ENCODE measurements at places on chromosomes 2 and 18. TPM values are rescaled to one million over a fixed set of nuclear protein-coding genes. Genes with fewer than 3 reads are reported as not detected.

The TMEM185B gene
- polyA plus RNA-seq, result 20.4 TPM

The ITGB6 gene
- polyA plus RNA-seq, result not detected

The TCF7L1 gene
- not detected for polyA plus RNA-seq

The SPDYA gene
- polyA plus RNA-seq, result not detected

The SERPINB5 gene
- not detected for polyA plus RNA-seq

The ARL6IP6 gene
- polyA plus RNA-seq, result 23.4 TPM

The GPR75 gene
- 1.0 TPM for polyA plus RNA-seq

The CXCR1 gene
- polyA plus RNA-seq, result 0.44 TPM

GRCh38 chr2:236833501-236834073, 252.1 kb upstream of the COPS8 start:
- no peak for DNase-seq

- no peak for DNase-seq
These were observed 67.1 kb downstream of the PXDN start for GRCh38 chr2:1676913-1677820.

- DNase-seq, result peak; percentile 77
These were observed 3.0 kb upstream of the PLEK start for GRCh38 chr2:68362069-68362468.

DNA sequence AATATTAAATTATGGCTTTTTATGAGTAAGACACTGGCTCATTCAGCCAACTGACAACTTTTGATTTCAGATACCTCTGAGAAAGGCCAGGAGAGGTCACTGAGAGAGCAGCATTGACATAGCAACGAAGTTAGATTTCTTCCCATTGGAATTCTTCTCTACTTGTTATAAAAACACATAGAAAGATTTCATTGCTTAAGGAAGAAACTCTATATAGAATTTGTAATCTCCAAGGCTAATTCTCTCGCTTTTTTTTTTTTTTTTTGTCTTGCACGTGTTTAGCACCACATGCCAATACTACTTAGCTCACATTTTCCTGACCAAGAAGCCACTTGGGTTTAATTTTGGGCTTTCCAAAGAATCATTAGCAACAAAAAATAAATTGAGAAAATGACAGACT, 233.7 kb downstream of the CALCRL start:
- DNase-seq, result no peak

DNA sequence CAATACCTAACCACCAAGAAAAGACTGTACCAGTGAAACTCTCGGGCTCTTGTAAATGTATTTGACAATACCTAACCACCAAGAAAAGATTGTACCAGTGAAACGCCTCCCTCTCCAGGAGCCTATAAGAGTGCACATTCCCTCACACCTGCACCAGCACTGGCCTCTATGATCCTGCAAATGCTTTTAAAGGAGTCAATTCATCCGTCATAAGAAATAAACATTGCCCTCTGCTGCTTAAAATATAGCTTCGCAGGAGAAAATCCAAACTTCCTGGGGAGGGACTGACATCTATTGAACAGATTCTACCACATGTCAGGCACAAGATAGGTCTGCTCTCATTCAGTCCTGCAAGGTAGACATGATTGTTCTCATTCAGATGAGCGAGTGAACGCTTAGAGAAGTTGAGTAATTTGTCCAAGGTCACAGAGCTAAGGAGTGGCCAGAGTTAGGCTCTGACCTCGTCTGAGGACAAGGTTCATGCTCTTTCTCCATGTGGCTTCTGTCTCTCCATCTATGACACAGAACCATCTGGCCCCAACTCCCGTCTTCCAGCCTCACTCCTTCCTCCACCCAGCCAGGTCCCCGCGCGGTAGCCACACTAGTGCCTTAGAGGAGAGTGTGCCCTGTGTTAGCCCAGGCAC, 38.7 kb downstream of the MCFD2 start:
- DNase-seq, result peak; percentile 8

DNA sequence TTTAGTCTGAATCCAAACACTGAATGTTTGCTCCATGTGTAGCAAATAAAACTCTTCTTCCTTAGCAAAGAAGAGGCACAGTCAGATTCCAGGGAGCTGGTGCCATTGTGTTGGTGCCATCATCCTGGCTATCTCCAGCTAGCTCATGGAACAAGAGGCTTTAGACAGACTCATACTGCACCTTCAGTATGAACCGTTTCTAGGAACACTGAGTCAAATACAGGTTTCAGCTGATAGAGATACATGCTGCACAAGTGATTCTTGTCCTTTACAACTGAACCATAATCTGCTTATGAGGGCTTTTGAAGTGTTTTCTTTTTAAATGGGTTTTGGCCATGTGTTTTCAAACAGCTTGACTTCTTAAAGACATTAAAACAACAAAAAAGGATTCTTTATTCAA, 57.9 kb downstream of the DYNC1I2 start:
- no peak for DNase-seq

DNA sequence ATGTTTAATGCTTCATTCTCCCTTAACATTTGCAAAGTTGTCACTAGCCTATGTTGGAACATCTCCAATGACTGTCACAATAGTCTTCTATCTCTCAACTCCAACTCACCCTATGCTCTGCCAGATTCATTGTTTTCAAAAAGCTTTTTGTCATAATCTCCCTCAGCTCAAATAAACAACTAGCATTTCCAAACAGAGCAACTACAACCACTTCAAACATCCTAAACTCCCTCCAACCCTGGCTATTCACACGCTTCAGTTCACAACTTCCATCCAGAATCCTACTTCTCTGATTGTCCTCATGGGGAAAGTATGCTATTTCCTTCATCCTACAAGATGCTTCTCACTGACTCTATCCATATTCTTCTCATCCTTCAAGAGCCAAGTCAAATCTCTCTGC, 139.2 kb upstream of the VRK2 start:
- DNase-seq, result no peak

DNA sequence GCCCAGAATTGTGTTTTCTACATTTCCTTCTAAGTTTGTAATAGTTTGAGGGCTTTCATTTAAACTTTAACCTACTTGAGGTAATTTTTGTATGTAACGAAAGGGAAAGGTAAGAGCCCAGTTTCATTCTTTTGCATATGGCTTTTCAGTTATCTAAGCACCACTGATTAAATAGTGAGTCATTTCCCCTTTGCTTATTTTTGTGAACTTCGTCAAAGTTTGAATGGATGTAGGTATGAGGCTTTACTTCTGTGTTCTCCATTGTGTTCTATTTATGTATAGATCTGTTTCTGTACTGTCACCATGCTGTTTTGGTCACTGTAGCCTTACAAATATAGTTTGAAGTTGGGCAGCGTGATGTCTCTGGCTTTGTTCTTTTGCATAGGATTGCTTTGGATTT, 944.8 kb upstream of the CNTNAP5 start:
- no peak for DNase-seq

- no peak for DNase-seq
These were observed 205.6 kb downstream of the TNS1 start for GRCh38 chr2:217797165-217797564.

GRCh38 chr18:75897386-75897785, 469.9 kb upstream of the SMIM21 start:
- no peak for DNase-seq

DNA sequence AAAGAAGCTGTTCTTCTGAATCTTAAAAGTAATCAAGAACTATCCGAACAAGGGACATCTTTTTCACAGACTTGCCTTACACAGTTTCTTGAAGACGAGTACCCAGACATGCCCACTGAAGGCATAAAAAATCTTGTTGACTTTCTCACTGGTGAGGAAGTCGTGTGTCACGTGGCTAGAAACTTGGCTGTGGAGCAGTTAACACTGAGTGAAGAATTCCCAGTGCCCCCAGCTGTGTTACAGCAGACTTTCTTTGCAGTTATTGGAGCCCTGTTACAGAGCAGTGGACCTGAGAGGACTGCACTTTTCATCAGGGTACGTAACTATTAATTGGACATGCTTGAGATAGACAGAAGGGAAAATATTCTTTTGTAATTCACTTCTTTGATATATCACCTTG, 2.4 kb downstream of the MRPL44 start:
- DNase-seq, result no peak

DNA sequence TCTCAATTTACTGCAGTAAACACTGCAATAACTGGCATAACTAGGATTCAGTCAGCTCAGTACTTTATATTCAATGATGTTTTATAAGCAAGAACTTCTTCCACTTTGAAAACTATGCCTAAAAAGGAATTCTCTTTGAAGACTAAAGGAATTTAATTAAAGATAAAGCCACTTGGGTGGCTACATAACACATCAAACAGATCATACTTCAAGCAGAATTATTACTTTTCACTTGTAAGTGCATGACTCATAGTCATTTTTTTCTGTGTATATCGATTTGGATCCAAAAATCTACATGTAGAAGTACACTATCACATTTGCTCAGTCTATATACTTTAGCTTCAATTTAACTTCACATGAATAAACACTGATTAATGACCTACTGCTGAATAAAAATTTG, 4.0 kb downstream of the KANSL1L start:
- DNase-seq, result no peak

DNA sequence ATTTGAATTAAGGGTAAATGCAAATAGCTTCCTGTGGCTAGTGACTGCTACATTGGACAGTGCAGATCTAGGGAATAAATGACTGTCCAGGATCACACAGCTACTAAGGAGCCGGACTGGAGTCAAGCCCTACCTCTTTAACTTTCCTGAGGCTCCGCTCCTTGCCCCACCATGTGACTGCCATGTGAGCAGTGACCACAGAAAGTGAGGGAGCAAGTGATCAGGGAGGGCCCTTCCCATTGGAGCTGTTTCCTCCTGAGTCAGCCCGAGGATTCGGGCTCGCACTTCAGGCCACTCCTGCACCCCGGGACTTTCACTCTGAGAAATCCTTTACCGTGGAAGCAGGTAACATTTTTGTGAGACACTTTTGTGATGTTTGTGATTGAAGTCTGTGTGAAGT, 198.0 kb downstream of the ANKRD30B start:
- DNase-seq, result no peak

- no peak for DNase-seq
These were observed 243.1 kb downstream of the ADCYAP1 start for GRCh38 chr18:1147730-1148129.

GRCh38 chr2:188478724-188479123, 187.1 kb downstream of the GULP1 start:
- no peak for DNase-seq

- DNase-seq, result peak; percentile 54
These were observed 18.5 kb upstream of the ZNF236 start for GRCh38 chr18:76803814-76804213.

- DNase-seq, result no peak
These were observed 30.2 kb downstream of the LONRF2 start for GRCh38 chr2:100292022-100292580.

GRCh38 chr2:35522450-35522849, 833.1 kb upstream of the CRIM1 start:
- DNase-seq, result no peak

DNA sequence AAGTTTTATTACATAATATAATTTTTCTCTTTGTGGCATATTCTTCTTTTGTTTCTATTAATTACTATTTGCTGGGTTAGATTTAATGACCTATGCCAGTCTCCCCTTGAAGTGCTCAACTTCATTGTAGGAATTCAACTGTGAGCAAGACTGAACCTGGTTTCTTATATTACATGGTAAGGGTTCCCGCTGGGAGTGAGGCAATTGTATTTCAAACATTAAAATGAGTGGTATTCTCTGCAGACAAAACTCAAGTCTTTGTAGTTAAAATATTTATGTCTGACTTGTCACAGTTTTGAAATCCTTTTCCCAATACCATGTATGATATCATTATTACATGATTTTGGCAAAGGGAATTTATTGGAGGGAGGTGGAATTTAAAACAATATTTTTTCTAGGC, 278.7 kb downstream of the GULP1 start:
- DNase-seq, result no peak

DNA sequence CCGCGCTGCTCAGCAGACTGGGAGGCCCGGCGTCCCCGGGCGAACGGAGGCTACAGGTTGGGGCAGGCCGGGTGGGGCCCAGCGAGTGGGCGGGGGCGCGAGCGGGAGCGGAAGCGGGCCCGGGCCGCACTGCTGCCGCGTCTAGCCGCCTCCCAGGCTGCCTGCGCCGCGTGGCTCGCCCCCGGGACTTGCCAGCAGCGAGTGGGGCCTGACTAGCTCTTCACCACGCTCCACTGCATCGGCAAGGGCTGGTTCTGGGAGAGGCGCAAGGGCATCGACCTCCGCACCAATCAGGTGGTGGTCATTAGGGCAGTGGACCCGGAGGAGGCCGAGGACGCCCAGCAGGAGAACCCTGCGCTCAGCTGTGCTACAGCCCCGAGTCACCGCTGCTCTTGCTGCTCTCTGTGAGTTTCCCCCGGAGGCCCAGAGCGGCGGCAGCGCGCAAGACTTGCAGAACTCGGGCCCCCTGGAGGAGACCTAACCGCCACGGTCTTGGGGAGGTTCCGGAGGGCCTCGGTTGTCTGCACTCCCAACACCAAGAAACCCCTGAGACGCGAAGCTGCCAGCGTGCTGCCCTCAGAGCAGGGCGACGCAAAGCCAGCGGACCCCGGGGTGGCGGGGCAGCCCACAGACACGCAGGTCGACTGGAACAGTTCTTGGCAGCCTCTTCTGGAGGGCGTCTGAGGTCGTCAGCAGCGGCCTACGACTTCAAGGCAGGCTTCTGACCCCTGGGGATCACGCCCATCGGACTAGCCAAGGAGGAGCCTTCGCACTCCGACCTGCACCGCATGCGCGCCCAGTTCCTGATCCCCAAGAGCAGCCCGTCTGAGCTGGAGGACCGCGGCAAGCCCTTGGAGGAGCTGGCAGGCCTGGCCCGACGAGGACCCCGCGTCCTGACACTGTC, 27.2 kb upstream of the PTPN2 start:
- no peak for DNase-seq

DNA sequence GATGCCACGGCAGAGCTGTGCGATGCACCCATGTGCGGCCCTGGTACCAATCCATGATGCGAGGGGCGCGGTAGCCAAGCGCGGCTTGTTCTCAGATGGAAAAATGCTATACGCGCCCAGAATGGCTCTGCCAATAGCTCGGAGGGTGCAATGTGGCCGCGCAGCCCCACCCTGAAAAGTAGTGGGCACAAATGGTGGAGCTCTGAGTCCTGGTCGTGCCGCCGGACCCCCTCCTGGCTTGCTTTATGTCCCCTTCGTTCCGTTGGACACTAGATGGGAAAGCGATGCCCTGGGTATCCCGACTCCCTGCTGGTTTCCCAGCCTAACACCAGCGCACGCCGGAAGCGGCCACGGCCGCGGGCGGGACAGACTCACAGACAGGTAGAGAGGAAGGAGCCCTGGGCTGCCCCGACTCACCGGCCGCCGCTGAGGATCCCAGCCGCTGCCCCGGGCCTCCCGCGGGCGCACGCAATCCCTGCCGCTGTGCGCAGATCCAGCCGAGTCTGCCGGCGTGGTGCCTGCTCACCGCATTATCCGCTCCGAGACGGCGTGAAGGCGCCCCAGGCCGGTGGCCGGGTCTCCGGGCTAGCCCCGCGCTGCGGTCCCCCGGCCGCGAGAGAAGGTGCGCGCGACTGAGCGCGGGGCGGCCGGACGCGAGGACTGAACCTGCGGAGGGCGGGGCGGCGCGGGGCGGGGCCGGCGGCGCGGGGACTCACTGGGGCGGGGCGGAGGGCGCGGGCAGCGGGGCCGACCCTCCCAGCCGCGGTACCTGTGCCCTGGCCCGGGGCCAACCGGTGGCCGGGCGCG, at the start of gene CDC42EP3:
Gene CDC42EP3, minus strand, starts transcription at position 634 of the 807 bp plus-strand sequence. CDS start 25,055 bp downstream, outside the sequence.
- DNase-seq, result no peak

GRCh38 chr18:79805926-79806487, 8.3 kb downstream of the KCNG2 start:
- no peak for DNase-seq
